ENCODE measurements at places on chromosomes 4 and X.

GRCh38 chr4:115054836-115055235, 58.6 kb downstream of the NDST4 start:
- DNase-seq, result no peak

DNA sequence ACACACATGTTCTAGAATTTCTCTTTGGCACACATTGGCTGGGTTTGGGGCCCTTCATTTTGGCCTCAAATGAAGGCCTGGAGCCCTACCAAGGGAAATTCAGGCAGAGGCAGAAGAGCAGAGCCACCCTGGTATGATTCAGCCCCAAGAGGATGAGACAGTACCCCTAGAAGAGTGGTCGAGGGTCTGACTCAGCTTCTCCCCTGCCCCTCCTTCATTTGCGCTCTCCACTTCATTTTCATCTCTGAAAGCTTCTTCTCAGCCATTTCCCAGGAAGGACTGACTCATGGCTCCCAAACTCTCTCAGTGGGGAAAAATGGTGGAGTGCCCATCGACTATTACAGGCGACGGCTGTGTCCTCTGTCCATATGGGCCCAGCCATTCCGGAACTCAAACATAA, 43.5 kb downstream of the MAMLD1 start:
- DNase-seq, result no peak

GRCh38 chr4:185717377-185717741, 94.6 kb downstream of the SORBS2 start:
- no peak for DNase-seq

- DNase-seq, result no peak
These were observed 34.6 kb upstream of the SLC2A9 start for GRCh38 chr4:10055871-10056270.
